ENCODE measurements at places on chromosomes 2 and 18.

DNA sequence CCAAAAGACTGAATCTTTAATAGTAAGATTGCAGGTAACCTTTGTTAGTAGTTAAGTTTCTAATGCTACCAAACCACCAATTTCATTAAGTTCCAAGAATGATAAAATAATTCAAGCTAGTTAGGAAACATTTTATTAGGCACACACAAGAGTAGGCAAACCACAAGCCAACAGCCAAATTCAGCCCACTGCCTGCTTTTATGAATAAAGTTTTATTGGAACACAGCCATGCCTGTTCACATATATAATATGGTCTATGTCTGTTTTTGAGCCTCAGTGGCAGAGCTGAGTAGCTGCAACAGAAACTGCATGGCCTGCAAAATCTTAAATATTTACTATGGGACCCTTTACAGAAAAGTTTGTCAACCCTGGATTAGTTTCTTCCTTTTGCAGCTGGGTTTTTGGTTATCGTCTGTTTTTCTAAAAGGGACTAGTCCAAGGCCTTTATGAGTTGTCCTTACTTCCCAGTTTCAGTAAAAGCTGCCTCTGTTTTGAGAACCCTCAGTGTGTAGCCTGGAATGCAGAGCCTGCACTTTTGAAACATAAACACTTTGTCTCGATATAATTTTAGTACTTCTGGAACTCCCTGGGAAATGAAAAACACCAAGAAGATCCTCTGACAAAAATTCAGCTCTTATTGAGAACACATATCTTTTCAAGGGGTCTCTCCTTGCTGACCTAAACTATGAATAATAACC lies 39.1 kb downstream of the FRZB start:
- no peak for DNase-seq

DNA sequence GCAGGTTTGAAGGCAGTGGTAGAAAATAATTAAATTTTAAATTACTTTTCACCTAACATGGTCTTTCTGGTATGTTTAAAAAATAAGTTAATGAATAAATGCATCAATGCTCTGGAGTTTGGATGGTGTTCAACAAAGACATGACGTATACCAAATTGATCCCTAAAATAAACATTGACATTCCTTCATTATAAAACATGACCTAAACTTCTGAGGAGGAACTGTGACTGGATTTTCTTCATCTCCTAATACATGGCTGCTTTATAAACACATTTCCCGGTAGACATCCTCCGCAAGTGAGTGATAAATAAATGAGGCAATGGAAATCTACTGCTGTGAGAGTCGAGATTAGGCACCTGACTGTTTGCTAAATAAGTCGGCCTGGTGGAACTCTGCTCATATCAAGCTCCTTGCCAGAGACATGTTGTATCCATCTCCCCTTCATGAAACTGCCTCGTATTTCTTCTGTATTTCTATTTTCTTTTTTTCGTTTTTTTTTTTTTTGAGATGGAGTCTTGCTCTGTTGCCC lies 362.3 kb downstream of the RNF144A start:
- DNase-seq: no peak

DNA sequence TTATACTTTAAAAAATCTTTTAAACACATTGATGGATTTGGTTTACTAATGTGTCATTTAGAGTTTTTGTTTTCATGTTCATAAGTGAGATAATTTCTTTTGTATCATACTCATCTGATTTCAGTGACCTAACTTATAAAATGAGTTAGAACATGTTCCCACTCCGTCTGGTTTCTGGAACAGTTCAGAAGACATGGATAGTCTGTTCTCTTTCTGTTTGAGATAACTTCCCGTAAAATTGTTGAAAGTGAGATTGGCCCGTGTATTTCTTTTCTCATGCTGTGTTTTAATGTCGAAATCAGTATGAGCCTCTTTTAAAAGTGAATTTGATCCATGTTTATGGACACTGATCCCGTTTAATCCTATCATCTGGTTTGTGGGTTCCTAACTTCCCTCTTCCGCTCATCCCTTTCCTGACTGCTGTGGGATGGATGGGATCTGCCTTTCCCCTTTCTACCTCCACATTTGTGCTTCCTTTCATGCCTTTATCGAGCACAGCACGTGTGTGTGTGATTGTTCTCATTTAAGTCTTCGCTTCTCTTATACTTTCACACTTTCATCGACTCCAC lies 78.9 kb downstream of the COPS8 start:
- no peak for DNase-seq

- DNase-seq: no peak
Measured at GRCh38 chr2:83901317-83901716, 557.8 kb downstream of the SUCLG1 start.

DNA sequence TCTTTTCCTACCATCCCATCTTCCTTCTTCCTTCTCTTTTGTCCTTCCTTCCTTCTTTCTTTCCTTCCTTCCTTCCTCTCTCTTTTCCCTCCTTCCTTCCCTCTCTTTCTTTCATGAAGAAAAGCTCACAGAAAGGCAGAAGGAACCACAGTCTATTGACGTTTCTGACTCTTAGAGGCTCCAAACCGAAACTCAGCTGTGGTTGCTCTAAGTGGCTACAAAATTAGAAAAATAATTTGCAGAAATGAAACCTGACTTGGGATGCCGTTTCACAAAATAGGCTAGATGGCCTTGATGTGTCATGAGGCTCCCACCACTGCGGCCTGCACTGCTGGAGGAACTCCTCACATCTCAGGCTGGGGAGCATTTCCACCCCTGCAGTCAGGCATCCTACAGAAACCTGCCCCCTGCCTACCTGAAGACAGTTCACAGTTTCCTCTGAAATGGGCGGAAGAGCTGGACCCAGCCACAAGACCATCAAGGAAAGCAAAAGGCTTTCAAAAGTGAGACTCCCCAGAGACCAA lies 165.6 kb downstream of the SMAD7 start:
- DNase-seq: peak; percentile 54

- DNase-seq: no peak
Measured at GRCh38 chr2:98172951-98173350, 86.0 kb downstream of the VWA3B start.

DNA sequence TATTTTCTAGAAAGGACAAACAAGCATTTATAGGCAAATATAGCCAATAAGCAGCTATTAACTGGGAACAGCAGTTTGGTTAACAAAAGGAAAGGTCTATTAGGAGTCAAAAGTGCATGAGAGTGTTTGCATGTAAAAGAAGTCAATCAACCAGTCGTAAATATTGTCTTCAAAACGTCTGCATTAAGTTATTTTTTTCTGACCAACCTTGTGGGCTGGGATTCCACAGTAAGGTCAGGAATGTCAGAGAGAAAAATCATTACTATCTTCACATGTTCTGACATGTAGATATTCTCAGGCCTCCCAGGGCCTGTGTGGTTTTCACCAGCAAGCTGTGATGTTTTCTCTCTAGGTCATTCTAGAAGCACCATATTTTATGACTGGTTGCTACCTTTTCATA lies 922.5 kb downstream of the SUCLG1 start:
- no peak for DNase-seq

DNA sequence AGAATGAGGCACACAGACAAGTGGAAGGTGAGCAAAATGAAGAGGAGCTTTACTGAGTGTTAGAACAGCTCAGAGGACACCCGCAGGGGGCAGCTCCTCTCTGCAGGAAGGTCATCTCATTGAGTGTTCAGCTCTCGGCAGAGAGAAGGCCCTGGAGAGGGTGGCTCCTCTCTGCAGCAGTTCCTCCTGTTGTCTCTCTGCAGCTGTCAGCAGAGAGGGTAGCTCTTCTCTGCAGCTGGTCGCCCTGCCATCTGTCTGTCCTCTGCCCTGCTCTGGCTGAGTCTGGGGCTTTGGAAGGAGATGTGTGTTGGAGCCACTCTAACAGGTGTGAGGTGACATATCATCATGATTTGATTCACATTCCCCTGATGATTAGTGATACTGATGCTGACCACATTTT lies 6.8 kb upstream of the SNTG2 start:
- DNase-seq: no peak

Measured in transverse colon (tissue), 4 donors.